Activated CD8-positive, alpha-beta T cell treated with anti-CD3 and anti-CD28 coated beads for 36 hours (primary cell): ENCODE measurements at places on chromosomes 13 and 19.

DNA sequence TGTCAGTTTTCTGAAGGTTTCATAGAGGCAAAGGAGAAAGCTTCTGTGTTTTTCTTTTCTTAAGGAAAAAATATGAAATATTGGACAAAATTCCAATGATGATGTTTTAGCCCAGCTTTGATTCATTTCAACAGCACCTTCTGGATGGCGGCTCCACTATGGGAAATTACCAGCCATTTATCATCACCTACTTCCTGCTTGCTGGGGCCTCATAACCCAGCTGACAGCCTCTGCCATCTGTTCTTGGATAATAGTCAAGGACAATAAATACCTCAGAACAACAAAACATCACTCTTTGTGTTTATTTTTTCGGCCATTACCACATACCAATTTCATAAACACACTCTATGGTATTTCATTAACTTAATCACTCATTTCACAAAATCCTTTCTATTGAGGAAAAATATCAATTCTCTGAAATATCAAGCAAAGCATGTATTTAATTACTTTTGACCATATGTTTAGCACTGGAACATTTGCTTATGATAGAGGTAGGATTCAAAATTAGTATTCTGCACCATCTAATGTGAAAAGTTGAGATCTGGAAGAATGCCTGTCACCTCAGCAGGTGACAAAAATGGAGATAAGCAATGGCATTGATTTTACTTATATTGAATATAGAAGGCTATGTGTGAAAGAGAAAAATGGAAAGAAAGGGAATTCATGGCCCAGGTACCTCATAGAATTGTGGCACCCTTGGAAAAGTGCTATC is 629.7 kb downstream of the LIG4 start:
- no peak for DNase-seq

DNA sequence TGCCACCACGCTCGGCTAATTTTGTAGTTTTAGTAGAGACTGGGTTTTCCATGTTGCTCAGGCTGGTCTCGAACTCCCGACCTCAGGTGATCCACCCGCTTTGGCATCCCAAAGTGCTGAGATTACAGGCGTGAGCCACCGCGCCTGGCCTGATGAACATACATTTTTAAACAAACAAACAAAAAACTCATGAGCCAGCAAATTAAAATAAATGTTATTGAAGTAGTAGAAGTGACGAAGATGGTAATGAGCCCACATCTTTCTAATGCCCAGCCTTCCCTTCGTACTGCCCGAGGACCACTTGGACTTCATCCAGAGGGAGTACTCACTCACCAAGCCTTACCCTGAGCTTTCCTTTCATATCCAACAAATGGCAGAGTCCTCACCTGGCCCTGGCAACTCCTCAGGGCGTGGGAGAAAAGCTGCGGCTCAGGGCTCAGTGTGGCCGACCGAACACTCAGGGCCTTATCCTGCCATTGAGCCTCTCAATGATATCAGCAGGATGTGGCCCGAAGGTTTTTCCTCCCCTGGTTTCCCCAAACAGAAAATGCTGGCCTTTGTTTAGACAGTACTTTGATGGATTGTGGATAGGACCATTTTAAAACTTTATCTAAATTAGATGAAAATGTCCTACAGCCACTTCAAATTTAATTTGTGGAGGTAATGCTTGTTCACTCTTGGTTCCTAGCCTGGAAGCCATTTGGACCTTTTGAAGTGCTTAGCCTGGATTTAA is 22.8 kb upstream of the ABCC4 start:
- no peak for DNase-seq

DNA sequence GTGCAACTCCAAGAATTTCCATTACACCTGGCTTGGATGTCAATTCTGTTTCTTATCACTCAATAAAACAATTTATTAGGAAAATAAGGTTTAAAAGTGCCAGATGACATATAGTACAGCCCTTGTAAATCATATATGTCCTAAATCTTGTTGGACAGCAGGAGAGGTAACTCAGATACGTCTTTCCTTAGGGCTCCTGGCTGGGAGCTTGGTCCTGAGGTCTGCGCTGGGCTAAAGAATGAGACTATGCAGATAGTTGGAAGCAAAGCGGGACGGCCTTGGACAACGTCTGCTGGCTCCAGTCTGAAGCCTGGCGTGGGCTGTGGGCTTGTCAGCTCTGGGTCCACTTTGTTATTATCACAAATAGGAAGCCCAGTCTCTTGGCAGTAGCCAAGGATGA is 377.0 kb downstream of the DLEU7 start:
- no peak for DNase-seq

GRCh38 chr13:102875256-102875655 is 29.4 kb downstream of the ERCC5 start:
- DNase-seq = no peak

DNA sequence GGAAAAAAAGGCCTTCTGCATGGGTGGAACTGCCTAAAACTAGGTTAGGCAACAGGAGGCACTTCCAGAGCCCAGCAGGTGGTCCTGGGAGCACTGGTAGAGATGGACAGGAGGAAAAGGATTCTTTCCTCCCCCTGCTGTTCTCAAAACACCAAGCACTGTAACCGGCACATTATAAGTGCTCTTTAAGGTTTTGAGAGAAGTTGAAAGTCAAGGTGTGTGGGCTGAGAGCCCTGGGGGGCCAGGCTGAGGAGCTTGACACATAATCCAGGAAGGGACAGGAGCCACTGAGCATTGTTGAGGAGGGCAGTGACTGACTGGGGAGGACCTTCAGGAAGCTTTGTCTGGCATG is 32.3 kb downstream of the SPATA13 start:
- no peak for DNase-seq

GRCh38 chr19:45424191-45425058 is 708 bp upstream of the ERCC1 start:
- peak; percentile 63 for DNase-seq

DNA sequence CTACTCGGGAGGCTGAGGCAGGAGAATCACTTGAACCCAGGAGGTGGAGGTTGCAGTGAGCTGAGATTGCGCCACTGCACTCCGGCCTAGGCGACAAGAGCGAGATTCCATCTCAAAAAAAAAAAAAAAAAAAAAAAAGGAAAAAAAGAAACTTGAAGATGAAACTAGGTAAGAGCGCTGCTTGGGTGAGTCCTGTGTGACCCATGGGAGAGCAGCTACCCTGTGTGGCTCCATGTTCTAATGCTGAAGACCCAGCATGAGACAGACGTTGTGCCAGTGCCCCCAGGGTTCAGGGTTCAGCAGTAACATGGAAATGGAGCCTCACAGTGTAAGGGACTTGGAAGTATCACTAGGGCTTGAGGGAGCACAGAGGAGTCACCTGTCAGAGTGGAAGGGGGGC is 5.9 kb downstream of the ZNF784 start:
- DNase-seq = no peak

DNA sequence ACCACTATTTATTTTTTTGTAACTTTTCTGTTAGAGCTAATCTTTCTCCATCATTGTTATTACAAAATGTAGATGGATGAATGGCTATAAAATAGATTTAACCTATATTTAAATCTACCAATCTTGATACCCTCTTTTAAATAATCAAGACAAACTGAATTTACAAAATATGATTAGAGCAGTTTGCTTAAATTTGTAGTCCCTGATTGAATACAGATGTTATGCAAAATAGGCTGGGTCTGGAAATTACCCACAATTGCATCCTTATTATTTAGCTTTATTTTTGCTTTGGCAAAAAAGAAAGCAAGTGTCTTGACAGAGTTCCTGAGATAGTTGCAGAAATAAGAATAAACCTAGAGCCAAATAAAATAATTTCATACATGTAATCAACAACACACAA is 352.8 kb downstream of the KLF12 start:
- no peak for DNase-seq

DNA sequence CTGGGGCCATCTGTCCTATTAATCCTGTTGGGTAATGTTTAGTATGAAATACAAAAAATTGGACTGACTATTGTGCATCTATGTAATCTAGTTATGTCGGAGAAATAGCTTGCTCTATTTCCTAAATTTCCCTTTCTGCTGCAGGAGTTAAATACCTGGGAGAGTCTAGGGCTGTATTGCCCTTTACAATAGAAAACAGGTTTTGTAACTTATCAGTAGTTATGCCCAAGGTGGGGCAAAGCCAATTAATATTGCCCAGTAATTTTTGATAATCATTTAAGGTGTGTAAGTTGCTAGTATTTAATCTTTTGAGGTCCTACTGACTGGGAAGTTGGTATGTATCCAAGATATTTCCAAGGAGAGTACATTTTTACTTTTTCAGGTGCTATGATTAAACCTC is 838.1 kb downstream of the DACH1 start:
- no peak for DNase-seq

DNA sequence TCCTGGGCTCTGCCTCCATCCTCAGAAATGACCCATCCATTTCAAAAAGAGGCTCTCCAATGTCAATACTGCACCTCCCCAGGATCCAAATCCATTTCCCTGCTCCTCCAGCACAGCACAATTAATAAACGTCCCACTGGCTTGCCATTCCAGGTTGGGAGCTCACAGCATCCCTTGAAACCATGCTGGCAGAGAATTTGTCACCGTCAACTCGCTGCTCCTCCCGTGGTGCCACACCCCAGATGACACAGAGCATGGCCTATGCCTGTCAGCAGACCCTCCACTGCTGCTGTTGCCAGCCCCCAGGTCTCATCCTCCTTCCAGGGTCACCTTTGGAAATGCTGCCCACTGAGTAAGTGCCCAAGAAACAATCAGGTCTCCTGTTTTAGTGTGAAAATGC is 53.0 kb upstream of the UQCRFS1 start:
- no peak for DNase-seq

GRCh38 chr19:33947265-33947964 is 150.7 kb downstream of the KCTD15 start:
- no peak for DNase-seq

DNA sequence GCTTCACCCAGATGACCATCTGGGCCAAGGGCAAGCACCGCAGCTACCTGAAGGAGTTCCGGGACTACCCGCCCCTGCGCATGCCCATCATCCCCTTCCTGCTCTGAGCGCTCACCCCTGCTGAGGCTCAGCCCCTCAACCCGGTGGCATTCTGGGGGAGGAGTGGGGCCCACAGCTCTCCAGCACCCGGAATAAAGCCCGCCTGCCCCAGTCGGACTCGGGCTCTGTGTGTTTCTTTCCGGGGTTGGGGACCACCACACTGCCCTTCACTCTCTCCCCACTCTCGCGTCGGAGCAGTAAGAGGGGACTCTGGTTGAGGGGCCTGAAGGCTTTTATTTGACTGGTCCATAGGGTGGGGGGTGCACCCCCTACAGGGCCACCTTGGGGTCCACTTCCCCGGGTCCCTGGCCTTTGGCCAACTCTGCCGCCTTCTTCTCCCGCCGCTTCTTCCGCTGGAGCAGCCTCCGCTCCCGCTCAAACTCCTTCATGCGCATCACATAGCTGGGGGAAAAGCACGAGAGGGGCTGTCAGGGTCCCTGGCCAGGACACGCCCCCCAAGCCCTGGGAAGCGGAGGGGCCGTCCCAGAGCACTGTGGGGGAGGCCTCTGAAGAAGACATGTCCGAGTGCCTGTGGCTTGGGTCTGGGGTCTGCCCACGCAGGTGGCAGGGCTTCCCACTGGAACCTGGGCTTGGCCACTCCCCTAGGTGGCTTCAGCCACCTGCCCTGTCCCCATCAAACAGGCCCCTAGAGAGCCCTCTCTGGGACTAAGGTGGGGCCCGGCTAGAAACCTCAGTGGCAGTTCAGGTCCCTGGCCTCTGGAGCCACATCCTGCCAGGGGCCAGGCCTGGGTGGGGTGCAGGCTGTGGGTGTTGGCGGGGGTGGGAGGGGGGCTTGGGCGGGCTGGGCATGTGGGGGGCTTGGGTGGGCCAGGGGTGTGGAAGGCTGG is 5.8 kb downstream of the NDUFB7 start:
- no peak for DNase-seq

DNA sequence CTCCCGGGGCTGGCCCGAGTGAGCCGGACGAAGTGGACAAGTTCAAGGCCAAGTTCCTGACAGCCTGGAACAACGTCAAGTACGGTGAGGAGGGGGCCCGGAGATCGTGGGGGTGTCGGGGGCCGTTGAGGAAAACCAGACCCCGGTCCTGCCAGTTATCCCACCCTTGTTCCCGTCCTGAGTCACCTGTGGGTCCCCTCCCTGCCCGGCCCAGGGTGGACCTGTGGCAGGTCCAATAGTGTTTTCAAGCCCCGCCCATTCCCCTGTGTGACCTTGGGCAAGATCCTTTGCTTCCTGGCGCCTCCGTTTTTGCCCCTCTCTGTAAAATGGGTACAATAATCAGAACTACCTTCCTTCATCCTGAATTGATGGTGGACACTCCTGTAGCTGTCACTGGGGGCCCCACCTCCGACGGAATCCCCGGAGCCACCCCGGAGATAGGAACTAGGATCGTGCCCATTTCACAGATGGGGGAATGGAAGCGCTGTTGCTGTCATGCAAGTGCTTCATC is 593 bp downstream of the ATG4D start:
- DNase-seq = peak; percentile 38

DNA sequence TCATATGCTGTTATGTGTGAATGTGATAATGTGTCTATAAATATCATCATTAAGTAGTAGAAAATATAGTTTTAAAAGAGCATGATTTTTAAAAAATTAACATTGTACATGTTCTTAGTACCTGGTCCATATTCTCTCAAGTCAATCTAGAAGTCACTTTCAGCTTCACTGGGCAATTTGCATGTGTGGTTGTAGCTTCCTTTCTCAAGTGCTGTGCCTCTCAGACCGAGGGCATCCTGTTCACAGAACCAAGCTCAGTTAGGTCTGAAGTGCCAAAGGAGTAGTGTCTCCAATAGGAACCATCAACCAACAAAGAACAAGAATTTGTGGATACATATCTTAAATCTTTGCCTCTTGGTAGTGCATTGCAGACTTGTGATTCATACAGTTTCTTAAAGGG is 541.8 kb upstream of the SLC10A2 start:
- DNase-seq = no peak

GRCh38 chr13:79060216-79060615 is 345.8 kb downstream of the RBM26 start:
- DNase-seq = no peak

- DNase-seq = peak; percentile 92
Measured at GRCh38 chr19:13117772-13118423, at the start of gene NACC1. TSS of gene NACC1 (plus strand) at chr19:13118264. CDS start at chr19:13135208, 16,944 bp downstream.

- no peak for DNase-seq
Measured at GRCh38 chr19:10736916-10737551, 19.2 kb downstream of the DNM2 start.

- no peak for DNase-seq
Measured at GRCh38 chr13:113295776-113296175, 1.3 kb upstream of the LAMP1 start.

- DNase-seq = no peak
Measured at GRCh38 chr13:99944606-99945005, 27.0 kb downstream of the ZIC5 start.

GRCh38 chr13:52348983-52349780 is 56.8 kb downstream of the THSD1 start:
- peak; percentile 48 for DNase-seq

- DNase-seq = no peak
Measured at GRCh38 chr13:19737844-19738557, 44.7 kb downstream of the PSPC1 start.

GRCh38 chr13:66087269-66087710 is 1142.8 kb downstream of the PCDH9 start:
- DNase-seq = no peak
